ENCODE measurements at places on chromosomes 2 and 18.

DNA sequence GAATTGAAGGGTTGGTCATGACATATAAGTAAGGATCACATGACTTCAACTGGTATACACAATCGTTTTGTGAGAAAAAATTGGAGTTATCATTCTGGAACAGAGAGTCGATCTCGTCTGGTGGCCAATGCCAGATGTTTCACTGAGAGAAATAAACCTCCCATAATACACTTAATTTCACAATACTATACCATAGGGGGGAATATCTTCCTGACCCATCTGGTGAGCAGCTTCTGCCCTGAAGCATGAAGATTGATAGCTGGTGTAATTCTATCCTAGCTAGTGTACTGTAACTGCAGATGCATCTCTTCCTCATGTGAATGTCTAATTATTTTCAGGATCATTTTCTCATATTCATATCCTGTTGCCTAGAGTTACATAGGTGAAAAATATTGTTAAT is 15.7 kb upstream of the CDH7 start:
- DNase-seq = no peak

- DNase-seq = no peak
These were observed 120.0 kb upstream of the THSD7B start for GRCh38 chr2:136645236-136645828.

DNA sequence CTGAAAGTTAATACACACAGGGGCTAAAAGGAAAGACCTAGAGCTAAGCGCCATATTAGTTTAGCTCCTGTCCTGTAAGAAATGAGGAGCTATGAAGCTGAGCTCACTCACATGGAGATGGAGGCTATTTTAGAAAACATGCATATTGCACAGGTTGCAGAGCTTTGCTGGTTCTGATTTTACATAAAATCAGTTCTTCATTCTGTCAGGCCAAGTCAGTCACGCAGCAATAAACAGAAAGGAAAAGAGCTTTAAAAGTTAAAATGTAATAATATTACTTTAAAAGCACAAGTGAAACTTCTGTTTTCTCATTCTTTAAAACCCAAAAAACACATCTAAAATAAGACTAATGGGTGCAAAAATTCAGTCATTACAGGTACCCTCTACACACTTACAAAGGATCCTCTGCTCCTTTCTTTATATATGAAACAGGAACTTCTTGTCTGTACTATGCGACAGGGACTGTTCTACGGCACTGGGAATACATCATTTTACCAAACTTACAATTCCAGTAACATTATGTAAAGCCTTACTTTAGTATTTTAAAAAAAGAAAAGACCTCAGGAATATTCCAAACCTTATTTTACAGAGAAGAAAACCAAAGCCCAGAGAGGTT is 113.8 kb downstream of the THADA start:
- DNase-seq = no peak

GRCh38 chr2:46937471-46937901 is 21.9 kb upstream of the MCFD2 start:
- DNase-seq = no peak

- no peak for DNase-seq
These were observed 122.6 kb downstream of the WDSUB1 start for GRCh38 chr2:159163930-159164329.

DNA sequence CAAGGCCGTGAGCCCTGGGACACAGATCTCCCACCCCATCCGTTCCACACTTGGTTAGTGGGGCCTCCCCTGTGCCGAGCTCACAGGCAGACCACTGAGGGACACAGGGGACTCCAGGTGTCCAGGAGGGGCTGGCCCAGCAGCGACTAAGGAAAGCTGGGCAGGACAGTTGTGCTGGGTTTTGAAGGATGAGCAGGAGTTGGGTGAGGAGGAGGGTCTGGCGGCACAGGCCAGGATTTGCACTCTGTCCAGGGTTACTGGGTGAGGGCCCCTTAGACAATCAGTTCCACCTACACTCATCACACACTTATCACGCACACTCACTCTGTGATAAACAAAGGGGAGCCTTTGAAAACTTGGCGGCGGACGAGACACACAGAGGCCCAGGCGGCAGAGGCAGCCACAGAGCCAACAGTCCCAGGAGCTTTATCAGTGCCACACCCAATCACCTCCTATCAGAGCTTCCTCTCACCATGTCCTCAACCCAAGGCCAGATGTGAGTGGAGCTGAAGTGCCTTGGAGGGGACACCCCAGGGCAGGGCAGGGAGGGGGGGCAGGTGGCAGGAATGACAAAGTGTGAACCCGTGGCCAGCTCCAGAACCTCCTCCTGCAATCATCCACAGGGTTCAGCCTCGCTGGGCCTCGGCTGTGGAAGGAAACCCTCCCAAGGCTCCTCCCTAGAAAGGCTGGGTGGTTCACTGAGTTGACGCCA is 26.6 kb downstream of the BIN1 start:
- no peak for DNase-seq

DNA sequence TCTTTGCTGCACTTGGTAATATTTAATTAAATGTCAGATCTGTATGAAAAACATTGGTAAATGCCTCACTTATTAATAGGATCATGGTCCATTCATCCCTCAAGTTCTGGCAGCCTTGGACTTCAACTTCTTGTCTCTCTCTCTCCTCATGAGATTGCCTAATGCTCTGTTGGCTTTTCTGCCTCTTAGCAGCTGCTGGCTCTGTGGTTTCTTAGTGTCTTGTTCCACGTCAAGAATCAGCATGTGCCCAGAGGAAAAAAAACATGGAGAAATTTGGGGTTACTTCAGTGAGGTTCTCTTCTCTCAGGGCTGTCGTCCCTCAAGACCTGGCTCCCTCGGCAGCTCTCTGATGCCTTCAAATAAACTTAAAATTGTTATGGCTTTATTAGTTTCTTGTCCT is 75.4 kb downstream of the TAF4B start:
- DNase-seq = no peak
